ENCODE measurements at places on chromosomes 6 and 20. TPM values are rescaled to one million over a fixed set of nuclear protein-coding genes. Genes with fewer than 3 reads are reported as not detected.

Gene GPR63
- polyA plus RNA-seq = 2.6 TPM

Gene BCAS1
- polyA plus RNA-seq = 29.2 TPM

GRCh38 chr6:17161076-17161475 is 59.2 kb downstream of the STMND1 start:
- no peak for DNase-seq

DNA sequence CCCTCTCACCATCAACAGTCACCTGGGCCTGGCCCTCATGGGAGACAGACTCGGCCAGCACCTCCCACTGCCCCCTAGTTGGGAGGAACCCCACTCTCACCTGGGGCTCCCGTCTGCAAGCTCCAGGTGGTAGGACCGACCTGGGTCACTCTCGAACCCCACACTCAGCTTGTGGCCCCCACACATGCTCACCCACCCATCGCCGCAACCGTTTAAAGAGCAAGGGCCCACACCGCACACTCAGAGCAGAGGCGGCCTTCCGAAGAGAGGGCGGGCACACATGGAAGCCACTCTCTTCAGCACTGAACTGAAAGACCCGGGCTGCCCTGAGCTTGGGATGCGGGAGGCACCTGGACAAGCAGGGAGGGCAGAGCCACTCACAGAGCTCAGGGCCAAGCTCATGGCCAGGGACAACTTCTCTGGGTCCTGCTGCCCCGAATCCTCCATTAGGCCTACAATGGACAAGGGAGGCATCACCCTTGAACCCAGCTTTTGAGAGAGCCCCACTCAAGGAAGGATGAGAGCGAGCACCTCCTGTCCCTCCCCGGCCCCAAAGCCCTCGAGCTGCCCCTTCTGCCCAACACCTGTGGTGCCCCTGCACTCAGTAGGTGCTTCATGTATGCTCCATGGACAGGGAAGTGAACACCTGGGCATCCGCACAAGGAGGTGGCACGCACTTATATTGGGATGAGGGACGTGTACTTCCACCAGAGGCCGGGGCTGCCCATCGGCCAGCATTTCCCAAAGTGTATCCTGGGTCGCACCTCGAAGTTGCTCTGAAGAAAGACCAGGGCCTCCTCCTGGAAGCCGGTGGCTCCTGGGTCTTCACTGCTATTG is 50.4 kb downstream of the YTHDF1 start:
- DNase-seq = no peak
